Upper lobe of left lung (tissue), 6 donors: ENCODE measurements at places on chromosomes 3 and 15. TPM values are rescaled to one million over a fixed set of nuclear protein-coding genes. Genes with fewer than 3 reads are reported as not detected.
A peak's percentile ranks its signal among the peaks of the same experiment; 100 is the strongest.

GRCh38 chr3:117580806-117581205 lies 871.2 kb downstream of the TUSC7 start:
- H3K4me3 ChIP-seq = no peak overlapping the region
- H3K4me1 ChIP-seq = no peaks in the 10 kb centered on the region
- no peaks in the 10 kb centered on the region for H3K36me3 ChIP-seq
- H3K27ac ChIP-seq = no peak overlapping the region

GRCh38 chr3:145767909-145768308 lies 393.1 kb downstream of the PLOD2 start:
- H3K27ac ChIP-seq = no peak overlapping the region
- no peak overlapping the region for H3K4me3 ChIP-seq
- H3K4me1 ChIP-seq = no peaks in the 10 kb centered on the region

DNA sequence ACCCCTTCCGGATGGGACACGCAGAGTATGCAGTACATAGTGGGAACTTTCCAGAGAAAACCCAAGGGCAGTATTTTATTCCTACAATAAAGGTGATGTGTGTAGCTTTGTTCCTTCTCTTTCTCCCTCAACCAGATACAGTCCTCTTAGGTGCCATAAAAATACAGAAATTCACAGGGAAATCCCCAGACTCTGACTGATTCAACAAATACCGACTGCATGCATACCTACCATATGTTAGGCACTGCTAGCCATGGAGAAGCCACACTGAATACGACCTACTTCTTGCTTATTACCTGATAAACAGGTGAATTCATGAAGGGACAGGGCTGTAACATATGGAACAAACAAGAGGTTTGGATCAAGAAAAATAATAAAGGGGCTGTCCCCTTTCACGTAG lies 228.5 kb downstream of the FOXP1 start:
- no peaks in the 10 kb centered on the region for H3K27me3 ChIP-seq
- no peak for DNase-seq
- no peak overlapping the region for H3K4me3 ChIP-seq
- H3K4me1 ChIP-seq = peaks cover 4% of the 10 kb centered on the region
- no peak overlapping the region for H3K27ac ChIP-seq
- no peaks in the 10 kb centered on the region for H3K36me3 ChIP-seq

DNA sequence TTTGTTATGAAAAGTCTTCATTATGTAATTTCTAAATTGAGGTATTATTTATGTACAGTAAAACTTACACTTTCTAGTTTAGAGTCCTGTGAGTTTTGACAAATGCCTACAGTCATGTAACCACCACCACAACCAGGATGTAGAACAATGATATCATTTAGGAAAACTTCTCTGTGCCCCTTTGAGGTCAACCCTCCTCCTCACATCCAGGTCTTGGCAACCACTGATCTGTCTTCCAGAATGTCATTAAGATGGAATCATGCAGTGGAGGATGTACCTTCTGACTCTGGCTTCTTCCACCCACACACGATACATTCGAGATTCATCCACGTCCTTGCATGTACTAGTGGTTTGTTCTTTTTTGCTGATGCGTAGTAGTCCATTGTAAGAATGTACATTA lies 23.2 kb downstream of the MINAR1 start:
- no peaks in the 10 kb centered on the region for H3K27me3 ChIP-seq
- H3K27ac ChIP-seq = no peak overlapping the region
- no peaks in the 10 kb centered on the region for H3K4me1 ChIP-seq
- no peaks in the 10 kb centered on the region for H3K36me3 ChIP-seq

DNA sequence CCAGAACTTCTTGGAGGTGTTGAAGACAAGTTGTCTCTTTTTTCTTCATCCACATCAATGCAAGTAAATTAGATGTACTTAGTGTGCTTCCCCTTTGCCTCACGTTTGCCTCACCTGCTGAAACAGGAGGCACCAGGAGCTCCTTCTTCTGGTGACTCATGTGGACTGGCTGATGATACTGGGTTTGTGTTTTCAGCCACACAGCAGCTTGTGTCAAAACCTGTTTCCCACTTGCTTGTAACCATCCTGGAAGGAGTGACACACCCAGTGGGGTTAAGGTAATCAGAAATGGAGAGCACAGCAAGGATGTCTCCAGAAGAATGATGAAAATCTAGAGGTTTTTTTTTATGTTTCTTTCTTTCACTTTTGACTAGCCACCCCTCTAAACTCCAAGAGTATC lies 143.3 kb upstream of the RBMS3 start:
- no peak overlapping the region for H3K4me3 ChIP-seq
- H3K27ac ChIP-seq = no peak overlapping the region
- peaks cover 7% of the 10 kb centered on the region for H3K4me1 ChIP-seq
- H3K36me3 ChIP-seq = no peaks in the 10 kb centered on the region
- DNase-seq = no peak
- H3K27me3 ChIP-seq = no peaks in the 10 kb centered on the region

DNA sequence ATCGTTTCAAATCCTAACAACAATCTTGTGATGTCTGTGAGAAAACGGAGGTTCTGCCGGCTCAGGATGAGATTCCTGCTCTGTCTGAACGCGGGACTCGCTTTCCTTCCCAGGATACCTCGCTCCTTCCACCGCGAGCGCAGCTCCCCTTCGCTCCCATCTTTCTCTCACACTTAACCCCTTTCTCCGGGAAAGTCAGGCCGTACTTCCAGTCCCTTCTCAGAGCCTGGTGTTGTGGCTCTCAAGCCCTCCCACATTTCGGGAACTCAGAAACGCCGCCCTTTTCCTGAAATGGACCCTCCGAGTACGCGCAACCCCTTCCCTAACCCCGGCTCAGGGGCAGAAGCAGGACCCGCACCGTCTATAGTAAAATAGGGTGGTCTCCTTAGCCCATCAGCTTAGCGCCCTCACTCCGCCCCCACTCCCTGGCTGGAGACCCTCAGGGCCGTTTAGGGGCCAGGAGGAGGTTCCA lies 378 bp upstream of the FEM1B start:
- DNase-seq = no peak
- peak overlapping the region; percentile 89 for H3K4me3 ChIP-seq
- H3K4me1 ChIP-seq = peaks cover 46% of the 10 kb centered on the region
- H3K36me3 ChIP-seq = no peaks in the 10 kb centered on the region
- H3K27ac ChIP-seq = peak overlapping the region; percentile 95

- no peaks in the 10 kb centered on the region for H3K4me1 ChIP-seq
- no peak for DNase-seq
- no peak overlapping the region for H3K4me3 ChIP-seq
- H3K27me3 ChIP-seq = no peaks in the 10 kb centered on the region
- H3K36me3 ChIP-seq = no peaks in the 10 kb centered on the region
Observed at GRCh38 chr3:145013931-145014330, 1042.3 kb downstream of the DIPK2A start.

- H3K27me3 ChIP-seq = no peaks in the 10 kb centered on the region
- H3K4me1 ChIP-seq = no peaks in the 10 kb centered on the region
- no peaks in the 10 kb centered on the region for H3K36me3 ChIP-seq
- peak overlapping the region; percentile 24 for H3K4me3 ChIP-seq
Observed at GRCh38 chr3:100992231-100993012, 799 bp downstream of the ABI3BP start.

DNA sequence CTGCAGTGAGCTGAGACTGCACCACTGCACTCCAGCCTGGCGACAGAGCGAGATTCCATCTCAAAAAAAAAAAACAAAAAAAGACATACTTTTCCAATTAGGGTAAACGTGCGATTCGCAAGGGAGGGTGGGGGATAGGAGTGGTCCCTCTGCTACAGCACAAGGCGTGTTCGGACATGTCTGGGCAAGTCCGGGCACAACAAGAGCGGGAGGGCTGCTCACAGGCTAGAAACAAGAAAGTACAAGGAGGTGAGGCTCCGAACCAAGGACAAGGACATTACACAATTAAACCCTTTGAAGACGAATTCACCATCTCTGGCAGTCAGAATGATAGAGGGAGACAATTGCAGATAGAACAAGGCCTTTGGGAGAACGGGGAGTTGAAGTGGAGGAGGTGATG lies 32.2 kb upstream of the BCL2A1 start:
- H3K27me3 ChIP-seq = no peaks in the 10 kb centered on the region
- DNase-seq = no peak
- H3K4me1 ChIP-seq = no peaks in the 10 kb centered on the region
- H3K36me3 ChIP-seq = no peaks in the 10 kb centered on the region

DNA sequence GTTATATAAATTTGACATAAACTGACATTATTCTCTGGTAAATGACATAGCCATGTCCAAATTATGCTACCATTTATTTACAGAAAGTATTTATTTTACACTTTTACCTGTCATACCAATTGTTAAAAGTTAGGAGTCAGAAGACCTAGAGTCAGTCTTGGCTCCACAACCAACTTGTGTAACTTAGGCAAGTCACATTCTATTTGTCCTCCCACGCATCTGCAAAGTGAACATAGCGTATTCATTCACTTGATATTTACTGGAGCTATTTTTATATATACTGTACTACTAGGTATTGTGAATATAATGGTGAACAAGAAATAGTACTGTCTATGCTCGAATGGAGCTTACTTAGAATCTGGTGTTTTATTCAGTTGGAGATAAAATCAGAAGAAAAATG lies 78.7 kb downstream of the ZNF280D start:
- H3K27me3 ChIP-seq = no peaks in the 10 kb centered on the region
- no peak for DNase-seq
- H3K27ac ChIP-seq = no peak overlapping the region
- no peak overlapping the region for H3K4me3 ChIP-seq
- H3K36me3 ChIP-seq = no peaks in the 10 kb centered on the region
- H3K4me1 ChIP-seq = no peaks in the 10 kb centered on the region

- no peak overlapping the region for H3K27ac ChIP-seq
- no peak overlapping the region for H3K4me3 ChIP-seq
- H3K4me1 ChIP-seq = peaks cover 8% of the 10 kb centered on the region
Observed at GRCh38 chr3:39250116-39250747, 29.6 kb downstream of the CX3CR1 start.

DNA sequence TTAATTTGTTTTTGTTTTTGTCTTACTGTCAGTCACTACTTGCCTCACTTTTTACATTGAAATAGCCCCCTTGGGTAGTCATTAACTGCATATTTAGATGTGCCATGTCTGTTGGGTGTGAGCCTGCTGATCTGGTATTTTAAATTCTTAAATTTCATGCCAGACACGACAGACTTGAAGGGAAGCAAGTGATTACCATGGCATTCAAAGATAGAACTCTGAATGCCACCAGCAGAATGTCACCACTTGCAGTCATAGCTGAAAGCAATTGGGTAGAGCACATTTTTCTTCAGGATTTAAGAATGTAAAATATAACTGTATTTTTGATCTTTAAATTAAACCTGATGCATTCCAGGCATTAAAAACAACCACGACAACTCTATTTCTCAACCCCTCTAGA lies 396.5 kb upstream of the ATP10A start:
- no peak for DNase-seq
- H3K4me3 ChIP-seq = no peak overlapping the region
- H3K36me3 ChIP-seq = no peaks in the 10 kb centered on the region
- H3K27me3 ChIP-seq = no peaks in the 10 kb centered on the region

DNA sequence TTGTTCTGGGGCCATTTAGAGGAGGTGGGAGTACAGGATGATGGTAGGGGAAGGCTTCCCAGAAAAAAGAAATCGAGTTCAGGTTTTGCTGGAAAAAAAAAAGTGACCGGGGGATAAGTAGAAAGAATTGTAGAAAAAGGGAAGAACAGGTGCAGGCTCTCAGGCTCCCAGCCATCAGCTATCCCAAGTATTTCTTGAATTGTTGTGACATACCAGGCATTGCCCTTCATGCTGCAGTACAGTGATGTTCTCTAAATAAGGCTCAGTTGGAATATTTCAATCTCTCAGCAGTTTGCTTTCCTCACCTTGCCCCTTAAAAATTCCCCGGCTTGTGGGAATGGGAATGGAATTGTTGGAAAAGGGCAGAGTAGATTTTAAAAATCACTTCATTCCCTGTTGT lies 82.5 kb upstream of the RGMA start:
- DNase-seq = no peak
- H3K27ac ChIP-seq = no peak overlapping the region
- H3K27me3 ChIP-seq = no peaks in the 10 kb centered on the region
- no peak overlapping the region for H3K4me3 ChIP-seq
- H3K36me3 ChIP-seq = no peaks in the 10 kb centered on the region

DNA sequence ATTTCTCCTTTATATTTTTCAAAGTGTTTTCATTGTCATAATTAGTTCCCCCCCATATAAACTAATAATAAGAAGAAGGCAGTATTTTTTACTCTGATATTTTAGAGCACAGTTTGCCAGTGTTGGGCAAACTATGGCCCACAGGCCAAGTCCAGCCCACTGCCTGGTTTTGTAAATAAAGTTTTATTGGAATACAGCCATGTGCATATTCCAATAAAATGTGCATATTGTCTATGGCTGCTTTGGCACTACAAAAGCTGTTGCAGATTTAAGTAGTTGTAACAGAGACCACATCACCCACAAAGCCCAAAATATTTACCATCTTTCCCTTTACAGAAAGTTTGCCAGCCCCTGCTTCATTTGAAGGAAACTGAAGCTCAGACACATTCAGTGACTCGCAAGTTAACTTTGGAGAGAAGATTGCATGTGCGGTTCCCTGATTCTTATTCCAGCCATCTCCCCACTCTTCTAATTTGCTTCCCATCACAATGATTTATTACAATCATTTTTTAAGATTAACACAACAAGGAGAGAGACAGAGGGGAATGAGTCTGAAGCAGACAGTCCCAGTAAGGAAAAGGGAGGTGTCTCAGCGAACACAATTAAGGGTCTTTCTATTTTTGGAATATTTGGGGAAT lies 48.9 kb downstream of the RFTN1 start:
- no peaks in the 10 kb centered on the region for H3K27me3 ChIP-seq
- no peak for DNase-seq
- H3K4me3 ChIP-seq = no peak overlapping the region
- no peaks in the 10 kb centered on the region for H3K36me3 ChIP-seq

- H3K27me3 ChIP-seq = no peaks in the 10 kb centered on the region
- H3K36me3 ChIP-seq = no peaks in the 10 kb centered on the region
- no peak overlapping the region for H3K4me3 ChIP-seq
- no peak overlapping the region for H3K27ac ChIP-seq
- DNase-seq = no peak
- no peaks in the 10 kb centered on the region for H3K4me1 ChIP-seq
Observed at GRCh38 chr3:146559388-146559787, 15.0 kb upstream of the PLSCR1 start.

- H3K4me3 ChIP-seq = peak overlapping the region; percentile 96
- no peaks in the 10 kb centered on the region for H3K27me3 ChIP-seq
- H3K27ac ChIP-seq = peak overlapping the region; percentile 99
- DNase-seq = no peak
Observed at GRCh38 chr3:32501783-32502117, 902 bp downstream of the CMTM6 start.

GRCh38 chr15:97989299-97989698 lies 28.8 kb downstream of the ARRDC4 start:
- no peak overlapping the region for H3K27ac ChIP-seq
- no peaks in the 10 kb centered on the region for H3K4me1 ChIP-seq
- H3K4me3 ChIP-seq = no peak overlapping the region
- H3K36me3 ChIP-seq = no peaks in the 10 kb centered on the region

The ACSBG1 gene
- 7.3 TPM for total RNA-seq

The TRIM42 gene
- total RNA-seq = not detected

The SYNPR gene
- not detected for total RNA-seq

The LMAN1L gene
- not detected for total RNA-seq

The CYFIP1 gene
- total RNA-seq = 135 TPM

The EIF4E3 gene
- 40.2 TPM for total RNA-seq

The CFAP20DC gene
- 4.3 TPM for total RNA-seq

The PRR23C gene
- not detected for total RNA-seq

The OPA1 gene
- 37.7 TPM for total RNA-seq
